Natural killer cell (primary cell): ENCODE measurements at places on chromosomes 7 and 10. TPM values are rescaled to one million over a fixed set of nuclear protein-coding genes. Genes with fewer than 3 reads are reported as not detected.
A peak's percentile ranks its signal among the peaks of the same experiment; 100 is the strongest.

TMEM270 gene
- total RNA-seq, result not detected

GRCh38 chr7:157623556-157623955, 286.8 kb downstream of the DNAJB6 start:
- peaks cover 4% of the 10 kb centered on the region for H3K4me1 ChIP-seq
- no peak overlapping the region for H3K27ac ChIP-seq
- H3K27me3 ChIP-seq, result no peaks in the 10 kb centered on the region
- H3K4me3 ChIP-seq, result no peak overlapping the region

- H3K4me1 ChIP-seq, result peaks cover 3% of the 10 kb centered on the region
- H3K4me3 ChIP-seq, result no peak overlapping the region
- H3K27ac ChIP-seq, result no peak overlapping the region
- peaks cover 4% of the 10 kb centered on the region for H3K27me3 ChIP-seq
- no peaks in the 10 kb centered on the region for H3K36me3 ChIP-seq
These were observed 275.9 kb downstream of the TCF7L2 start for GRCh38 chr10:113225903-113226302.

GRCh38 chr10:91613411-91614187, 19.3 kb downstream of the PPP1R3C start:
- no peaks in the 10 kb centered on the region for H3K36me3 ChIP-seq
- DNase-seq, result no peak

- H3K27me3 ChIP-seq, result no peaks in the 10 kb centered on the region
- peaks cover 24% of the 10 kb centered on the region for H3K4me1 ChIP-seq
- H3K27ac ChIP-seq, result peak overlapping the region; percentile 90
- H3K4me3 ChIP-seq, result peak overlapping the region; percentile 78
These were observed 1.9 kb upstream of the SGMS1 start for GRCh38 chr10:50625649-50626132.

- H3K27me3 ChIP-seq, result no peaks in the 10 kb centered on the region
- no peaks in the 10 kb centered on the region for H3K36me3 ChIP-seq
- peaks cover 11% of the 10 kb centered on the region for H3K4me1 ChIP-seq
- no peak overlapping the region for H3K27ac ChIP-seq
- no peak for DNase-seq
- no peak overlapping the region for H3K4me3 ChIP-seq
These were observed 16.1 kb upstream of the FKBP9 start for GRCh38 chr7:32941181-32941580.

GRCh38 chr7:145511004-145511403, 605.6 kb upstream of the CNTNAP2 start:
- H3K27me3 ChIP-seq, result no peaks in the 10 kb centered on the region
- no peak overlapping the region for H3K4me3 ChIP-seq
- no peaks in the 10 kb centered on the region for H3K4me1 ChIP-seq
- DNase-seq, result no peak
- H3K27ac ChIP-seq, result no peak overlapping the region

GRCh38 chr7:95820778-95821177, 48.4 kb downstream of the DYNC1I1 start:
- DNase-seq, result no peak
- no peaks in the 10 kb centered on the region for H3K36me3 ChIP-seq
- no peak overlapping the region for H3K4me3 ChIP-seq

FKBP6 gene
- not detected for total RNA-seq

- H3K4me3 ChIP-seq, result no peak overlapping the region
- no peak for DNase-seq
- no peak overlapping the region for H3K27ac ChIP-seq
- no peaks in the 10 kb centered on the region for H3K27me3 ChIP-seq
These were observed 258.1 kb downstream of the KLF6 start for GRCh38 chr10:3526727-3527501.

- no peak for DNase-seq
- no peaks in the 10 kb centered on the region for H3K36me3 ChIP-seq
- H3K4me3 ChIP-seq, result no peak overlapping the region
- H3K27ac ChIP-seq, result no peak overlapping the region
- H3K27me3 ChIP-seq, result no peaks in the 10 kb centered on the region
These were observed 56.9 kb downstream of the HDAC9 start for GRCh38 chr7:18552316-18552916.

- H3K4me3 ChIP-seq, result no peak overlapping the region
- no peaks in the 10 kb centered on the region for H3K27me3 ChIP-seq
- no peaks in the 10 kb centered on the region for H3K36me3 ChIP-seq
- DNase-seq, result no peak
These were observed 32.3 kb upstream of the LYZL1 start for GRCh38 chr10:29256586-29256985.

DNA sequence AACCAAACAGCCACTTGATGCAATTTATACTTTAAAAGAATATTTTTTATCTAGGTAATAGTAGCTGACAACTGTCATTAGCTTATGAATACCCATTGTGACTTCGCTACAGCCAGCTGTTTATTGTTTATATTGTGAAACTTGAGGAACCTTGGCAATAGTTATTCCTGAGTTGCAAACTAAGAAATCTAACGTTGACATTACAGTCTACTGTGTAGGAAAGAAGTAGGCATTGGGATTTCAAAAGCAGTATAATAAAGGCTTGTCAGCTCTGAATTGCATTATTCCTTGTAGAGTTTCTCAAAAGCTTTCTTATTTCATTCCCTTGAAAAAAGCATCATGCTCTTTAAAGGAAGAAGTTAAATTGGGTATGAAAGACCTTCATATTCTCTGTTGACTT, 42.7 kb upstream of the OIT3 start:
- H3K27me3 ChIP-seq, result no peaks in the 10 kb centered on the region
- no peak overlapping the region for H3K4me3 ChIP-seq
- no peak for DNase-seq
- H3K36me3 ChIP-seq, result no peaks in the 10 kb centered on the region
- no peak overlapping the region for H3K27ac ChIP-seq
- H3K4me1 ChIP-seq, result no peaks in the 10 kb centered on the region

DNA sequence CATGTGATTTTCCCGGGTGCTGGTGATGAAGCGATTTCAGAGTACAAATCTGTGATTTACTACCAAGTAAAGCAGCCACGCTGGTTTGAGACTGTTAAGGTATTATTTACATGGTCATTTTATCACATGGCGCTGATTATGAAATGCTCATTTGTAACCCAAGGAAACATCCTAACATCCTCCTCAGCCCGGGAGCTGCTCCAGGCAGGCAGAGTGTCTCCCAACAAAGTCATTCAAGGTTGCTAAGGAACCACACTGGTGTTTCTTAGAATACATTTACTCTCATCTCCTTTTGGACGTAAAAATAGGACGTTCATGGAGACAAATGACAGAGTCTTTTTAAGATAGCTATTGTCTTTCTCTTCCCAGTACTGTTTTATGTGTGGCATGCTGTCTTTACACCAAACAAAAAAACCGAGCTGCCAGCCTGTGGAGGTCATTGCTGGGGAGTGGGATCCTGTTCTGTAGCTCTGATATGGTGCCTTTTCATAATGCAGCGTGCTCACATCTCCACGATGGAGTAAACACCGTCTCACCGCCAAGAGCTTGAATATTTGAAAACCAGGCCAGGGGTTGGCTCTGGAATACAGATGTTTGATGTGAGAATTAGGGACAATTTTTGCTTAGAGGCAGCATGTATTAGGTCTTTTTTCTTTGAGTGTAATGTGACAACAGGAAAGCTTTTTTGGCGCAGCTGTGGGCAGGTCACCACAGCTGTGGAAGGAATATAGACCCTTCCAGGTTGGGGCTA, 119.6 kb downstream of the DOCK1 start:
- H3K27ac ChIP-seq, result no peak overlapping the region
- no peak overlapping the region for H3K4me3 ChIP-seq
- H3K4me1 ChIP-seq, result no peaks in the 10 kb centered on the region

- no peaks in the 10 kb centered on the region for H3K36me3 ChIP-seq
- no peaks in the 10 kb centered on the region for H3K27me3 ChIP-seq
- no peaks in the 10 kb centered on the region for H3K4me1 ChIP-seq
- no peak overlapping the region for H3K4me3 ChIP-seq
These were observed 924.5 kb upstream of the MBL2 start for GRCh38 chr10:53697038-53697437.

DNA sequence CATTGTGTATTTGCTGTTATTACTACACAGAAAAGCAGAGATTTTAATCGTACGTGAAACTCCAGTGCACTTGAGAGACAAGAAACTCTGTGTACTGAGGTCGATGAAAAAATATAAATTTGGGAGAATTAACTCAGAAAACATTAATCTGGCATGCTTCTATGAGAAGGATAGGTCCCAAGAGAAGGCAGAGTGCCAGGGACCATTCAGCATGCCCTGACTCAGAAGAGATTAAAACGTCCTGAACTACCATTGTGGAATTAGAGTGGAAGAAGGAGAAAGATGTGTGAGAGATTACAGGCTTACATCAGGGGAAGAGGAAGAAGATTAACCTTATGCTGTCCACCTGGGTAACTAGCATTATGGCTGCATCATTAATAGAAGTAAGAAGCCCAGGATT, 72.4 kb downstream of the REEP3 start:
- H3K27ac ChIP-seq, result no peak overlapping the region
- no peaks in the 10 kb centered on the region for H3K4me1 ChIP-seq
- peaks cover 11% of the 10 kb centered on the region for H3K36me3 ChIP-seq
- no peak for DNase-seq

- no peaks in the 10 kb centered on the region for H3K4me1 ChIP-seq
- no peaks in the 10 kb centered on the region for H3K36me3 ChIP-seq
- H3K27ac ChIP-seq, result no peak overlapping the region
- no peaks in the 10 kb centered on the region for H3K27me3 ChIP-seq
- no peak overlapping the region for H3K4me3 ChIP-seq
These were observed 45.1 kb downstream of the KCNMA1 start for GRCh38 chr10:77592510-77592909.

DNA sequence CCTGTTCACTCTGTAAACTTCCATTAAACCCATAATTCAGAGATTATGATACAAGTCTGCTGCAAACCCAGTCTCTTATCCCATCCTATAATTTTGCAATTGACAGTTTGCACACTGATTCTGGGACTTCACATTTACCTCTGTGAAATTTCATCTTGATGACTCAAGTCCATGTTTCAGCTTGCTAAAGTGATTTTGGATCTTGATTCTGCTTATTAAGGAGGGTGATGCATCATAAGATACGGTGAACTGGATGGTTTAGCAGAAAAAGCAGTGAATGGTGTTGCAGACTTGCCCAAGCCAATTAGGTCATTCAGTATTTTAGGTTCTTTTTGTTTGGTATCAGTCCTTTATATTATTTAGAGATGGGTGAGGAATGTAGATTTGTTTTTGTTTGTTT, 125.5 kb upstream of the PODXL start:
- no peaks in the 10 kb centered on the region for H3K36me3 ChIP-seq
- no peak overlapping the region for H3K4me3 ChIP-seq
- no peak for DNase-seq

SPDYE1 gene
- total RNA-seq, result not detected

DNA sequence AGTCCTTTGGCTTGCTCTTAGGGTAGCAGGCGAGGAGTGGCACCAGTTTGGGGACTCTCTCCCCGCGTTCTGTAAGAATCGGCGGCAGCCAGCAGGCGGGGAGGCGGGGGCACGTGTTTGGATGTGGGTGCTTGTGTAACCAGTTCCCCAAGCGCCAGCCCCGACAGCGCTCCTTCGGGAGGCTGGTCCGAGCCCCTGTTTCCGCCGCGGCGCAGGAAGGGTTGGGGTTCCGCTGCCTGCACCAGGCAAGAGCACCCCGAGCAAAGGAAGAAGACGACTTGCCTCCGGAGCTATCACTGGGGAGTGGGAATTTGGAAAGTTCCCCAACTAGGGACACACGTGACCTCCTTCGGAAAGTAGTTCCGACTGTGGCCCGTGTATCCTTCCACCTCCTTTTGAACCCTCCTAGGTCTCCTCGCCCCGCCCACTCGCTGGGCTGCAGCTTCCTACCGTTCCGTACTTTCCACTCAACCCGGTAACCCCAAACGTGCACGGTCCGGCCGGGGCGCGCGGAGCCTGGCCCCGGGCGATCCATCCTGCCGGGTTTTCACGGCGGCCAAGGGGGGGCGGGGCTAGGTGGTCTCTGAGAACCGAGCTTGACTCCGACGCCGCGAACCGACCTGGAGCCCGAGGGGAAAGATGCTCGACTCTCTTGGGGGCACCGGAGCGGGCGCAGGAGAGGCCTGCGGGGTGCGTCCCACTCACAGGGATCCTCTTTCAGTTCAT, 1.2 kb downstream of the KLLN start:
- no peaks in the 10 kb centered on the region for H3K36me3 ChIP-seq
- peaks cover 11% of the 10 kb centered on the region for H3K4me1 ChIP-seq
- peak; percentile 89 for DNase-seq

GRCh38 chr7:25982684-25983083, 169.3 kb upstream of the NFE2L3 start:
- H3K4me1 ChIP-seq, result no peaks in the 10 kb centered on the region
- DNase-seq, result no peak
- H3K27ac ChIP-seq, result no peak overlapping the region
- H3K27me3 ChIP-seq, result no peaks in the 10 kb centered on the region

DNA sequence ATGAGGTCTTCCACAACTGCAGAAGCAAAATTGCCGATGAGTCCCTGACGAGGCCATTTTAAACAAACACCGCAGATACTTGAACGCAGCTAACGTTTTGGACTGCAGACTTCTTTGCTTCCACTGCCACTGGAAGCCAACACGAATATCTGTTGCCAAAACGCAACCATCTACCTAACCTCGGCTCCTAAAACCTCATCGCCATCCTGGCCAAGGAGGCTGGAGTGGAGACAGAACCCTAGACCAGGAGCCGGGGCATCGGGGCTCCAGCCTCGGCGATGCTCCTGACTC, 493 bp downstream of the WDR91 start:
- H3K36me3 ChIP-seq, result peaks cover 3% of the 10 kb centered on the region
- H3K27me3 ChIP-seq, result no peaks in the 10 kb centered on the region
- H3K4me3 ChIP-seq, result peak overlapping the region; percentile 85
- DNase-seq, result peak; percentile 56
- peaks cover 26% of the 10 kb centered on the region for H3K4me1 ChIP-seq
